ENCODE measurements at places on chromosomes 16 and 17.

- no peak for DNase-seq
Observed at GRCh38 chr16:14436401-14436955, 193.6 kb downstream of the PARN start.

- peak; percentile 80 for DNase-seq
Observed at GRCh38 chr16:84117494-84117843, 727 bp upstream of the MBTPS1 start.

DNA sequence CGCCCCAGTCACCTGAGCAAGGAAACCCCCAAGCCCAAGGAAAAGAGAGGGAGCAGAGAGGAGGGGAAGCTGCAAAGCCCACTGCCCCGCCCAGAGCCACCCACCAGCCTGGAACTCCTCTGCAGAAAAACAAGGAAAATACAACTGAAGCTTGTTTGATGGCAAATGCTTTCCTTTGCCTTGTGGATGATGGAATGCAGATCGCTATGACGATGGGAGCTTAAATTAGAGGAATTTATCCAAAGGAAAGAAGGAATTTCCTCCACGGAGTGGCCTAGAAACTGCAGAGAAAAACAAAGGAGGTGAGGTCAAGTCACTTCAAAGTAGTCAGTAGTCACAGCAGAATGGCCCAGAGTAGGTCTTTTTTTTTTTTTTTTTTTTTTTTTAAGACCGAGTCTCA is 31.5 kb upstream of the ASGR2 start:
- no peak for DNase-seq

GRCh38 chr16:4678596-4678995 is 14.8 kb upstream of the NUDT16L1 start:
- DNase-seq: no peak

- DNase-seq: no peak
Observed at GRCh38 chr17:8125947-8126490, 2.1 kb upstream of the HES7 start.

- no peak for DNase-seq
Observed at GRCh38 chr17:72126575-72127486, 6.0 kb downstream of the SOX9 start.

Data from erythroblast (primary cell).